ENCODE measurements at places on chromosomes 12 and 14.

GRCh38 chr14:28412077-28412476 is 354.5 kb upstream of the FOXG1 start:
- DNase-seq: no peak

GRCh38 chr14:50762001-50762930 is 68.7 kb downstream of the NIN start:
- DNase-seq: no peak

DNA sequence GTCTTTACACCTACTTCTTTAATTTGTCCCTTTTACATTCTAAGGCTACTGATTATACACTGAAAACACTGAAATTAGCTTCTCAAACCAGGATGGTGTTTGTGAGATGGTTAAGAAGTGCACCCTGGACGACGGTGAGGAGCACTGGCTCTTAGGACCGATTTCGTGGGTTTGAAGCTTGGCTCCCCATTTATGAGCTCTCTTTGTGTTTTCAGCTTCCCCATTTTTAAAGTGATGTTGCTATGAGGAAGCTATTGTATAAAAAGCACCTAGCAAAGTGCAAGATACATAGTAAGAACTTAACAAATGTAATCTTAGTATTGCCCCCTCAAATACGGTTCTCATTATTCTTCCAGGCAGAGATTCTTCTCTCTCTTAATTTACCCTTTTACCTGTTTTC is 4.7 kb downstream of the NFYB start:
- no peak for DNase-seq

- DNase-seq: no peak
Observed at GRCh38 chr12:41485203-41485602, 297.1 kb downstream of the PDZRN4 start.

DNA sequence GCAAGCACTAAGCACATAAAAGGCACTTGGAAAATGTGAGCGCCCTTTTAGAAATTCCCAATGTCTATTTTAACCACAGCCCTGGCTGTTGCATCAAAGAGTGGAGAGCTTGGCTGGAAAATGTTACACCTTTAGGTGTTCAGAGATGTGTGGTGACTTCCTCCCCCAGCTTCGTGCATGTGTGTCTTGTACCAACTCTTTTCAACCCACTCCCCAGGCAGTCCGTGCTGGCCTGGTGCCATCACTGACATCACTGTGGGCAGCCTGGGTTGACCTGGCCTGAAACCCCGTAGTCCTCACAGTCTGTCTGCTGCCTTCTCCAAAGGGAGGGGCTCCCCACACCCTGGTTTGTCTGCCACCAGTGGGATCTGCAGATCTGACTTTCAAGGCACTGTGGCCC is 101.8 kb downstream of the SCARB1 start:
- DNase-seq: no peak

GRCh38 chr12:175759-176158 is 38.2 kb downstream of the SLC6A12 start:
- no peak for DNase-seq

- no peak for DNase-seq
Observed at GRCh38 chr14:89427426-89428172, 10.6 kb upstream of the FOXN3 start.

All from HEK293T (cell line).